A549 treated with DMSO at 1 μM for 4 hours (cell line): ENCODE measurements at places on chromosomes 16 and 17. TPM values are rescaled to one million over a fixed set of nuclear protein-coding genes. Genes with fewer than 3 reads are reported as not detected.

The HLF gene
- total RNA-seq, result 0.07 to 0.34 TPM (median 0.18 TPM) in 5 replicates

The DNAAF8 gene
- 0.46 to 1.6 TPM (median 1.2 TPM) in 5 replicates for total RNA-seq

The VPS35 gene
- 70.8 to 95.6 TPM (median 87.0 TPM) in 5 replicates for total RNA-seq

The TCAP gene
- 0.77 to 1.8 TPM (median 1.0 TPM) in 5 replicates for total RNA-seq

The CHD9 gene
- 17.2 to 25.3 TPM (median 21.9 TPM) in 5 replicates for total RNA-seq

The ZNF750 gene
- total RNA-seq, result not detected in 5 replicates
